Stimulated activated CD8-positive, alpha-beta memory T cell treated with anti-CD3 and anti-CD28 coated beads, Interleukin-7, amount 100 ng/mL, for 1 hour (primary cell): ENCODE measurements at places on chromosomes 12 and 14.

DNA sequence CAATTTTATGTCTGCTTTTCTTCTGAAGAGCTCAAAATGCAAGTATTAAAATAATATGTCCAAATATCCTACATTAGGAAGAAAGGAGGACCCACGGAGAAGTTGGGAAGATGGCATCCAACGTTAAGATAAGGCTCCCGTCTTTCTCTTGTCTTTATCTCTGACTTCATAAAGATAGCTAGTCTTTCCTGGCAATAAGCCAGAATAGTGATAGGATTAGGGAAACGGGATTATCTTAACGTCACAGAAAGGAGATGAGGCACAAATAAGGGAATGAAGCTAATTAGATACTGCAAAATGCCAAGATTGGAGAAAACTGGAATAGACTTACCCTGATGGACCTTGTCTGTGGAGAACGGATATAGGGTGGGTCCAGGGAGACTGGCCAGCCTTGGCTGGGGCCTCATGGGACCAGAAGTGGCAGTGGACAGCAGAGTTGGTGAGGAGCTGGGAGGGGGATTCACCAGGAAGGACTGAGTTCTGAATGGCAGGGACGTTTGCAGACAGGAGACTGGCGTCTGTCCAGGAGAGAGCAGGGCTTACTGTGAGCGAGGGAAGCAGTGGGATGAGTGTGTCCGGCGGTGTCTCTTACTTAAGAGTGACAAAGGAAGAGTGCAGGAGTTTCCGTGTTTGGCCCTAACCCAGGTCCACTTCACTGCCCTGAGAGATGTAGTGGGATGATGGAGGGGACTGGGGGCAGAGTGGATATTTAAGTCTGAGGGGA lies 119.9 kb downstream of the CACNA1C start:
- no peak for DNase-seq

DNA sequence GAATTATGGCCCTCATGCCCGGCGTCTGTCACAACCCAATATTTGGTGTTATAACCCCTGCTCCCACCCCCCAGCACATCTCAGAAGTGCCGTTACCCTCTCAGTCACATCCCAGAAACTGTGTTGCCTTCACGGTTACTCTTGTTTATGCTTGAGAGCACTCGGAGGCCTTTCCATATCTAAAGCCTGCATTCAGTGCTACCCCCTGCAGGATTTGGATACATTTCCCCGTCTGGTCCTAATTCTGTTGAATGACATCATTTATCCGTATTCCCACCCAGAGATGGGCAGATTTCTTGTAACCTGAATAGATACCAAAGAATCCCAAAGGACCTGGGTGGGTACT lies 19.1 kb upstream of the FOS start:
- no peak for DNase-seq

GRCh38 chr12:133129368-133130037 lies 571 bp downstream of the ZNF891 start:
- DNase-seq: no peak

DNA sequence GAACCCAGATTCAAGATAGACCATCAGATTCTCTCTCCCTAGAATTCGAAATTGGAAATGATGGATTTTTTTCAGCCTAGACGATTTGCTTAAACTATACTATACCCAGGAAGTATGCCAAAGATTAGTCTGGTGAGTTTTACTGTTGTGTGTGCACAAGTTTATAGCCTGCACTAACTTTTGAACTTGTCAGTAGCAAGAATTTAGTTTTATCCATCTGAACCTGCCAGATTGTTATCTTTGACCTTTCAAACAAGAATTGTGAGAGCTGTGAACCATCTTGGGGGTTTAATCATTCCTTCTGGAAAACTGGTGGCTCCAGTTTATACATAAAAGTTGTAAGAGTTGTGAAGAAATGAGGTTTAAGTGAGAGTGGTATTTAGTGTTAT lies 243.5 kb upstream of the DAAM1 start:
- DNase-seq: no peak

- no peak for DNase-seq
Measured at GRCh38 chr12:106088246-106088808, 50.4 kb downstream of the NUAK1 start.

- DNase-seq: no peak
Measured at GRCh38 chr12:54349679-54350078, 14.6 kb downstream of the GPR84 start.

DNA sequence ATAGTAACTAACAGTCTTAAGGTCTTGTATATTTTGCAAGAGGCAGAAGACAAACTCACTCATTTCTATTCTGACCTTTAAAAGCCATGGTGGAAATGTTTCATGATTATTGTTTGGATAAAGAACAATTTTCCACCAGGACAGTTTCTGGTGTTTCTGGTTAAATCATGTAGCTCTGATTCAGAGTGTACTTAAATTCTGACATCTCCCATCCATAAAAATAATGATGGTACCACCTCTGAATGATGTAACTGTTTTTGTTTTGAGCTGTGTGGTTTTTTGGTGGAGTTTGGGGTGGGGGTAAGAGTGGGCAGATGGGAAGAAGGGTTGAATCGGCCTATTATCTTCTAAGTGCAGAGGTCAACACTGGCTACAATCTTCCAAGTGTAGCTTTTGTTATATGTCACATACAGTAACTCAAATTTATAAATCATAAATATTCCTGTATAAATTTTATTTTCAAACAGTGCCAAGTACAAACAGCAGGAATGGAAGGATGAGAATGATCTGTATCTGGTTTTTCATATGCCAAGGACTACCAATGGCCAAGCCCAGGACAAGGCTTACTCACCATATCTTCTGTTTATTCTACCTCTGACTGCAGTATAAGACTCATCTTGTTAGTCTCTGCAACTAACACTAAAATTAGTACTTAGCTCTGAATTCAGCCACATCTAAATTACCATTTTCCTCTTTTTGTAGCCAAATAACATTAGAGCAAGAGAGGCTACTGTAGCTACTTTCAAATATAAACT lies 108.7 kb downstream of the BCAT1 start:
- no peak for DNase-seq

DNA sequence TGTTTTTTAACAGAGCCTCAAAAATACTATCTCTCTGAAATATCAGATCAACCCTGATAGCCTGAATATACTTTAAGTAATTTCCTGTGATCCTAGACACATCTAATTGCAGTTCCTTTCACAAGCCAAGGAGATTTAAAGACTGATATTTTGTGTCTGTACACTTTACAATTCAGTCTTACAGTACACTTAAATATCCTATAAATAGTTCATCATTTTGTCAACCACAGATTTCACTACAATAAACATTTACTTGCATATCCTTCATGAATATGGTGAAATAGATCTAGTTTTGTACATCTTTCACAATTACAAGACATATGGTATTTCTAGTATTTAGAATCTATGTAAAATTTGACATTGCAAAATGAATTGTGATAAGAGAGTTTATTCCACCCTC lies 161.0 kb downstream of the PAX9 start:
- no peak for DNase-seq

- no peak for DNase-seq
Measured at GRCh38 chr14:99318959-99319295, 46.9 kb upstream of the BCL11B start.

DNA sequence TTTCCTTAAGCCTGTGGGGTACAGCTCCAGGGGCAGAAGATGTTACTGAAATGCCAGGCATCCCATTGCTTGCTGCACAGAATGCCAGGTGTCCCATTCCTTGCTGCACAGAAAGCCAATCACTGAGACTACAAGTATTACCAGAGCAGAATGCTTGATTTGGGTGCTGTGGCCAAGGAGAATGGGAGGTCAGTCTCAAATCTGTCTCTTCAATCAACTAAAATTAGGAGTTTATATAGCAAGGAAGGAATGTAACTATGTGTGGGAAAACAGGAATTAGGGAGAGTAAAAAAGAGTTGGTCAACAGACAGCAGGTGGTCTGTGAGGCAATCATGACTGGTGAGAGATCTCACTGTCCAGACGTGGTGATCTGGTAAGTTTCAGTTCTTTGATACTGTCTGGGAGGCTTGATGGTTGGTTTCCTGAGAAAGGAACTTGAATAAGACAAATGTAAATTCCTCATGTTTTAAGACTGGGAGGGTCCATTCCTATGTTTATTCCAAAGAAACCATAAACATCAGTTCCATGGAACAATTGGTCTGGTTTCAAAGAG lies 31.2 kb upstream of the VASH1 start:
- no peak for DNase-seq

GRCh38 chr12:56590237-56590830 lies 39.8 kb downstream of the BAZ2A start:
- no peak for DNase-seq

GRCh38 chr12:123960029-123960735 lies 12.4 kb downstream of the CCDC92 start:
- DNase-seq: no peak

DNA sequence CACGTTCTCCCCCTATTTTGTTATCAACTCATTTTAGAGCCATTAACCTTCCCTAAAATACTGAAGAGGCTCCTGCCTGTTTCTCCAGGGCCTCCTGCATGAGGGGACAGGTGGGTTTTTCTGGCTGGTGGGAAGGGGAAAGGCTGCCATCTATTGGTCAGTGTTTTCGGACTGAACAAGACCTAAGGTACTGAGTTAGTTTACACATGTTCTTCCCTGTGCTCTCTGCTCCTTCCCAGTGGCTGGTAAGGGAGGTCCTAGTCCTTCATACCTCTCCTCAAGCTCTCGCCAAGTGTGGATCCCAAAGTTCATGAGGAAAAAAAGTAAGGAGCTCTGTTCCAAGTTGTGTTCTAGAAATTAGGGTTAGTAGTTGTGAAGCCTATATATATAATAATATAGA lies 357.5 kb downstream of the FSCB start:
- no peak for DNase-seq

DNA sequence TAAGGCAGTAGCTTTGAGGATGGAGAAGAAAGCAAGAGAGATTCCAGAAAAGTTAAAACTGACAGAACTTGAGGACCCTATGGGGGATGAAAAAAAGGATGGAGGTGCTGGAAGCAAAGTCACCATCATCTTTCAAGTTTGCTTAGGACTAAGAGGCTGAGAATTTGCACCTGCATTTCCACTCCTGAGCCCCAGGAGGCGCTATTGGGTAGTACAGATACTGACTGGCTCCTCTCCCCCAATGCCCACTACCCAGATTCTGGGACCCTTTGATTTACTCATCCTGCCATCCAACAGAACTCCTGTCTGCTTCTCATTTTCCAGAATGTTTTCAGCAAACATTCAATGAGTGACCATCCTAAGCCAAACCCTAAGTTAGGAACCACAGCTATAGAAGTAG lies 34.0 kb upstream of the CMKLR1 start:
- no peak for DNase-seq

DNA sequence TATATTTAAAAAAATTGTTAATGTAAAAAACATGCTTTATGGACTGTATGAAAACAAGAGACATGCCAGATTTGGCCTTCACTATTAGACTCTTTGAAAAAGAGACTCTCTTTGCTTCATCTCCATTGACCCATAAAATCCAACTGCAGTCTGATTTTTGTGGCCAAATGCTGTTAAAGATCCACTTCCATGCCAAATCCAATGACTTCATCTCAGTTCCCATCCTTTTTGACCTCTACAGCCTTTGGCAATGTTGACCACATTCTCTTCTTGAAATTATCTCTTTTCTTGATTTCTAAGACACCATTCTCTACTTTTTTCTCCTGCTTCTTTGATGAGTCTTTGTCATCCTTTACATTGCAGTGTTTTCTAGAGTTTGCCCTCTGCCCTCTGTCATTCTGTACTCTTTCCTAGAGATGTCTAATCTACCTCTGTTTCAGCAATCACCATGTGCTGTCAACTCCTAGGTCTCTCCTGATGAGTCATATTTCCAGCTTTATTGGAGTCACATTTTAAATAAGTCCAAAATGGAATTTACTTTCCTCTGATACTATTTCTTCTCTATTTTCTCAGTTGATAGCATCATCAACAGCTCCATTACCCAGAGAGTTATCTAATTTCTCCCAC lies 2.4 kb downstream of the TMPRSS12 start:
- DNase-seq: no peak

DNA sequence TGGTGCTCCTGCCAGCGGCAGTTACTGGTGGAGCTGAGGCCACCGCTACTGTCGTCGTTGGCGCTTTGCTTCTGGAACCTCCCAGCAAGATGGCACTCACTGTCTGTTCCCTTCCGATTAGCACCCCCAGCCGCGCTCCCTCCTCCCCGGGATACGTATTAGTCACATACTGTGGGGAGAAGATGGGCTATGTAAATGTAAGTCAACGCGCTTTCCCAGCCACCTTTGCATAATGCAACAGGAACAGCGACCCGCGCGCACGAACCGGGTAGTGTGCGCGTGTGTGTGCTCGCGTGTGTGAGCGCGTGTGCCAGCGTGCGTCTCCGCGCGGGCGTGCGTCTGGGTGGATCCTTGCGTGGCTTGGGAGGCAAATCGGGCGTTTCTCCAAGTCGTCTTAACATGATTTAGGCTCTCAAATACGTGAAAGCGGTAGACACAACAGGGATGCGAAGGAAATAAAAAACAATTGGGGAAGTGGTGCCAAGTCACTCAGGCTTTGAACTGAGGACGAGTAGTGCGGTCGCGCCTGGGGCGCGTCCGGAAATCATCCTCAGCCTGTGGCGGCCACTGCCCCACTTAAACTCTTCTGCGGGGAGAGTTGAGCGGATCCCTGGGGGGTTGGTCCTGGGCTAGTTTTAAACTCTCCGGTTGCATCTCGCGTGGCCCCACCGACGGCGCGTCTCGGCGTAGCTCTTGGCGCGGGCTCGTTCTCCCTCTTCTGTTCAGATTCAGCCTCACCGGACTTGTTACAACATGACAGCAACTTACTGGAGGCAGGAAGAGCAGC lies 1.8 kb downstream of the FLRT2 start:
- DNase-seq: no peak

- DNase-seq: no peak
Measured at GRCh38 chr12:57129889-57130288, 1.6 kb downstream of the LRP1 start.

DNA sequence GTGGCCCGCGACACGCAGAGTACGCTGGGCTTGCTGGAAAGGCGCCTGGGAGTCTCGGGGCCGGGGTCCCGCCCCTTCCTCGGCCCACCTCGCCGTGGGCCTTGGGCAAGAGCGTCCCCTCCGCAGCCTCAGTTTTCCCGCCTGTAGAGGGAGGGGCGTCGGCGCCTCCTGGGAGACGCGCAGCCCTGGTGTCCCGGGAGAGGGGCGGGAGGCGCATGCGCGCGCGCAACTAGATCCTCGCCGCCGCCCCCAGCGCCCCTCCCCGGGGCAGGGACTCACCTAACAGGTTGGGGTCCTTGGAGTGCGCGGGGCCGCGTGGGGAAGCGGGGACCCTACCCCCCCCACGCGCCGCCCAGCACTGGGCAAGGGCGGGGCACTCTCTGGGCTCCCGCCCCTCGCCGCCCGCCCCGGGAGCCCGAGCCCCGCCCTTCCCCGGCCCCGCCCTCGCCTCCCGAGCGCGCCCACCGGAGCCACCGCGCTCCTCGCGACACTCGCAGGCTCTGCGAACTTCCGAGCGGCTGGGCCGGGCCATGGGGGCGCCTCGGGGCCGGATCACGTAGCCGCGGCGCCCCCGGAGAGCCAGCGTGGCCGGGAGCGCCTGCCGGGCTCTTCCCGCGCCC lies at the start of gene KIF26A:
KIF26A (plus strand) TSS at position 490 of the 620 bp plus-strand sequence. CDS start 136 bp downstream, outside the sequence.
- DNase-seq: no peak

DNA sequence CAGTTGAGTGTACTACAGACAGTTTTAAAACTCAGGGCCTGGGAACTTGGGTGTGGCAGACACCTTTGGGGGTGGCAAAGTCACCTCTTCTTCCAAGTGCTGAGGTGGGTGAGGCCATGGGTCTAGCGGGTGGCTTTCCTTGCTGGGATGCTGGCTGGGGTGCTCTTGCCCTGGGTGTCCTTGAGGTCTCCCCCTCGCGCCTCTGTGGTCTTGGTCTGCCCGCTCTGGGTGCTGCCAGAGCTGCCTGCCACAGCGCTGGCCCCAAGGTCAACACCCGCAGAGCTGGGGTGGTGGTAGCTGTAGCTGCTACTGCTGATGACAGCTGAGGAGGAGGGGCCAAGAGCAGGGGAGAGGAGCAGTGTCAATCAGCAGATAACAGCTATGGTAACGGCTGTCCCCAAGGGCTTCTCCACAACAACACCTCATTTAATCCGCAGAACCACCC lies 6.8 kb downstream of the KRT74 start:
- DNase-seq: peak; percentile 31
